Glutamatergic neuron (in vitro differentiated cells): ENCODE measurements at places on chromosomes 2 and 18.

- DNase-seq, result no peak
Observed at GRCh38 chr2:179675435-179675834, 186.0 kb downstream of the ZNF385B start.

DNA sequence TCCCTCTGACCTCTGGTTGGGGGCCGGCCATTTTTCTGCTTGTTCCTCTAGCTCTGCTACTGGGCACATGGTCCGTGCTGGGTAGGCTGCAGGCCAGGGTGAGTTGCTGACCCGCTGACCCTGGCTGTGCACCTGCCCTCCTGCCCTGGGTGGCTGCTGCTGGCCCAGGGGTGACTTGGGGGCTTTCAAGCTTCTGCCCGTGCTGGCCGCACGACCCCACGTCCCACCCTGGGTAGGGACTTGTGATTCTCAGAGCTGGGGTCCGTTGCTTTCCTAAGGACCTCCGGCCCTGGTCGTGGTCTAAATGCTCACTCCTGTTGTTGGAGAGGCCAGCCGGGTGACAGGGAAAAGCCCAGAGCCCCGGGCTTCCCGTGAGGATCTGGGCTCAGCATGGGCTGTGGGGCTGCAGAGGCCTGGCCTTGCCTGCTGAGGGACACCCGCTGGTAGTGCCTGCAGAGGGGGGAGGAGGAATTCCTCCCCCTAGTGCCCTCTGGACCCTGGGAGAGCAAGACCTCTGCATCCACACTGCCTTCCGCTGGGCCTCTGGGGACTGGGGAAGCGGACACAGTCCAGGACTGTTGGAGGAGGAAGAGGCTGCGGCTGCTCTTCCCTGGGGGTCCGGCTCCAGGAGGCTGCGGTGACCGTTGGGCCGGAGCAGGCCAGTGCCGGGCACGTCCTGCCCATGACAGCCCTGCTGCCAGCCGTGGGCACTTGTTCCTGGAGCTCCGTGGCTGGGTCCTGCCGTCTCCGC, 6.3 kb upstream of the GAL3ST2 start:
- peak; percentile 16 for DNase-seq

DNA sequence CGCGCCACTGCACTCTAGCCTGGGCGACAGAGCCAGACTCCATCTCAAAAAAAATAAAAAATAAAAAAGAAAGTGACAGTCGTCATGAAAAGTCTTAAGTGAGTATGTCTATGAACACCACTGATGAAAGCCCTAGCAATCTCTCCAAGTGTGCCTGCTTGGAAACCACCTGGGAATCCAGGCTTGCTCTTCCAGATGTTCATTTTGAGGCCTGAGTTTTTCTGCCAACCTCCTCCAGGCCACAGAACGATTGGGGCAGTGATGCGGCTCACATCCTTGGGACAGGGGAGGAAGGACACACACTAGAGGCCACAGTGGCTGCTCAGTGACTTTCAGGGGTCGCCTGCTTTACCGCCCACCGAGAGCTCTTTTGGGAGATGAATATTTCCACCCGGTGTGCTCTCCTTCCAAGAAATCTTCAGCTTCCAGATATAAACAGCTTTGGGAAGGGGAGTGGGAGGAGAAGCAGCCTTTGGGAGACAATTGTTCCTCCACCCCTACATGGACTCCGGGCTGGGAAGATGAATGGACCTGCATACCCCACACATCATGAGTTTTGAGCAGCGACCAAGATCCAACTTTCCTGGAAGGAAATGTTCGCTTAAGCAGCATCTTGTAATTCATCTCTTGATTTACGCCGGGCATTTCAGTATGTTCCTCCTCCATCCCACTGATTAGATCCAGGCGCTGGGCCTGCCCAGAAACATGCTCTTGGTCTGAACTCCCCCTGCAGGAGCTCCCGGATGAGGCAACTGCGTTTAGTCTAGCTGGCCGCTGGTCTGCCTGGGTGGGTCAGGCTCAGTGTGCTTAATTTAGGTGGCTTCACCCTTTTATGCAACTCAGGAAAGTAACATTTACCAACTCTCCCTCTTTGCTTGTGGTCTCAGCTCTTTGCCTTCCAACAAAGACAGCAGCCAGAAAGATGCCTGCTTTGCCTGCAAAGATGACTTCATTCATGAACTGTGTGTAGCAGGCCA, 6.2 kb upstream of the ARMC9 start:
- peak; percentile 78 for DNase-seq

DNA sequence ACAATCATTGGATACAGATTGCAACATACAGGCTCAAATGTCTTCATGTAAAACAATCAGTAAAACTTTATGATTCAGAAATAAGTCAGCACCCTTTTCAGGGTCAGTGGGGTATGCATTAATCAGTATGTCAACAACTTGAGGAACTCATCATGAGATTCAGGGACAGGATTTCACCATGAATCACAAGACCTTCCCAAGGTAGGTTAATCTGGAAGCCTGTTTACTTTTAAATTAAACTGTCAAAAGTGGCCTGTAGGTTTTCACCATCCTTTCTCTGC, 104.8 kb downstream of the SP100 start:
- no peak for DNase-seq

- DNase-seq, result no peak
Observed at GRCh38 chr18:29494371-29494770, 1317.4 kb upstream of the CDH2 start.

DNA sequence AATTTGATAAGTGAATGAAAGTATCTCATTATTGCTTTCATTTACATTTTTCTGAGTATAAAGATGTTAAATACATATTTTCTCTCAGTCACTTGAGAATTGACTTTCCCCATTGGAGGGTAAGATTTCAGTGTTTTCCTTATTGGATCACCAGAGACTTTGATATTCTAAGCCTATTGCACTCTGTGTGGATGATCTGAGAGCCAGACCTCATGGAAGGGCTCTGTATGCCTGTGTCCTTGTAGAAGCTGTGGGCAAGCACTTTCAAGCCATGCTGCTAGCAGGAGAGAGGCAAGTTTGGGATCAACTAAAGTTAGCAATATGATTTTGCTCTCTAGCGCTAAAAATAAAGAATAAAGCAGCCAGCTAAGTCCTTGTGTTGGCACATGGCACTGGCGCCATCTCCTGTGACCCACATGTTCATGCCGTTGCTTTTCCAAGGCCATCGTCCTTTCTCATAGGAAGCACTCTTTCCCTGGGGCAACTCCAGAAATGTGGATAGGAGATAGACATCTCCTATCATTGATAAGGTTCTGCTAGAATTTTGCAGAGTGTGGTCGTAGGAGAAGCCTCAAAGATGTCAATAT, 72.6 kb downstream of the AOX1 start:
- no peak for DNase-seq

- DNase-seq, result no peak
Observed at GRCh38 chr2:122864728-122865127, 1109.3 kb downstream of the TSN start.

GRCh38 chr2:132804051-132804450, 134.0 kb upstream of the LYPD1 start:
- DNase-seq, result no peak

GRCh38 chr2:224934526-224935188, 107.6 kb downstream of the DOCK10 start:
- no peak for DNase-seq

GRCh38 chr18:22705328-22705727, 227.8 kb upstream of the RBBP8 start:
- no peak for DNase-seq

- DNase-seq, result no peak
Observed at GRCh38 chr2:65392609-65393008, 39.8 kb downstream of the SPRED2 start.

- DNase-seq, result no peak
Observed at GRCh38 chr2:176856683-176857082, 355.9 kb upstream of the HNRNPA3 start.

- DNase-seq, result no peak
Observed at GRCh38 chr2:159650574-159650973, 34.2 kb upstream of the BAZ2B start.

DNA sequence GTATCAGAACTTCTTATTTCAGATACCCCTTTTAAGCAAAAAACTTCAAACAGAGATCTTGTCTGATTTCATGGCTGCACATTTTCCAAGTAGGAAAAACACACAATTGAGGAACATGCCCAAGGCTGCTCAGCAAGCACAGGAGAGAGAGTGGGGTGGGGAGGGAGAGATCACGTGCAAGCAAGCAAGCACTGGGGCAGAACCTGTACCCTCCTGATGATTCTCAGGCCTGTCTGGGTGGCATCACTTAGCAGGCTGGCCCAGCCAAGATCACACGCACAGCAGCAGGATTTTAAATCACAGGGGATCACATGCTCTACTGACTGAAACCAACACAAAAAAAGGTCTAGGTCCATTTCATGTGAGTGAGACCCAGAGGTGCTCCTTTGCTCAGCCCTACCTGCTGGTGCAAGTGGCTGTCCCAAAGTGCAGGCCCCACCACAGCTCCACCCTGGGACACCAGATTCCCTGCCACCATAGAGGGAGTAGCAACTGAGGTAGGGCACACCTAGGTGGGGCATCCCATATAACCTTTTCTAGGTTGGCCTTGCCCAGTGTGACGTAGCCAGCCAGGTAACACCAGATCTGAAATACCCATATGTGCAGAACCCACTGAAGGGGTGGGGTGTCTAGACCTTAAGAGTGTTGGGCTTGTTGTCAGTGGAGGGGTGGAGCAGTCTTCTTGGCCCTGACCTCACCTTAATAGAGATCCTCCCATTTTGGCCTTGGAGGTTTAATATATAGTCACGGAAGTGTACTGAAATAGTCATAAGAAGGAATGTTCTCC, 1.8 kb upstream of the LYPD6B start:
- no peak for DNase-seq

- DNase-seq, result no peak
Observed at GRCh38 chr2:102418421-102418961, 4.5 kb upstream of the IL18RAP start.

GRCh38 chr2:222708274-222708710, 36.8 kb downstream of the MOGAT1 start:
- peak; percentile 89 for DNase-seq

DNA sequence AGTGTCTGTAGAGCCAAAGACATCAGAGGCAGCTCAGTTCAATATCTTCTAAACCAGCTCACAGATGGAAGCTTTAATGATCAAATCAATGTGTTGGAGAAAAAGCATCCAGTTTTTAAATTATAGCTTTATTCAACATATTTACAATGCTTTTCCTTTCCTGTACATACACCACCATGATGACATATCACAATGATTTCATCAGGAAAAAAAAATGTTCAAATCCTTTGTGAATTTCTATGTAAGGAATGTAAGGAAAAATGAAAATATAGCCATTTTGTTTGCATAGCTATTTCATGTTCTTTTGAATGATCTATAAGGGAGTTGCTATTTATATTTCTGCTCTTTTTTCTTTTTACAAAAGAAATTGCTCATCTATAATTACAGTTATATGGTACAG, 134.7 kb upstream of the CDH20 start:
- no peak for DNase-seq

DNA sequence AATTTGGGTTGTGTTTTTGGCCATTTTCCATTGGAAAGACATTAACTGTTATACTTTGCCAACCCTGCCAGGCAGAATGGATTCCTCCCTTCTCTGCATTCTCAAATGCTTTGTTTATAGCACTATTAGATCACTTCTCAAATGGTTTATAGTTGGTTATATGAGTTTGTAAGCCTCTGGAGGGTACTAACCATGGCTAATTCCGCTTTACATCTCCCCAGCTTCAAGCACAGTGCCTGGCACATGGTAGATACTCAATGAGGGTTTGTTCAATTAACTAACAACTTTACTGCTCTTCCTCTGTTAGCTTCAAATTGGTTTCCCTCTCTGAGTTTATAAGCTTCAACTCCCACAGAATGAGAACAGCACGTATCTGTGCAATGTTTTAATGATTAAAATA, 213.5 kb downstream of the SOX11 start:
- DNase-seq, result no peak

GRCh38 chr2:67486041-67486796, 89.1 kb downstream of the ETAA1 start:
- no peak for DNase-seq

- peak; percentile 95 for DNase-seq
Observed at GRCh38 chr2:196171248-196171871, at the start of gene STK17B. TSS of gene STK17B (minus strand) at chr2:196171578. CDS start at chr2:196163383, 8,195 bp downstream.

GRCh38 chr18:29459972-29460371, 1283.0 kb upstream of the CDH2 start:
- no peak for DNase-seq

GRCh38 chr2:229748950-229749349, 34.6 kb upstream of the DNER start:
- DNase-seq, result no peak

DNA sequence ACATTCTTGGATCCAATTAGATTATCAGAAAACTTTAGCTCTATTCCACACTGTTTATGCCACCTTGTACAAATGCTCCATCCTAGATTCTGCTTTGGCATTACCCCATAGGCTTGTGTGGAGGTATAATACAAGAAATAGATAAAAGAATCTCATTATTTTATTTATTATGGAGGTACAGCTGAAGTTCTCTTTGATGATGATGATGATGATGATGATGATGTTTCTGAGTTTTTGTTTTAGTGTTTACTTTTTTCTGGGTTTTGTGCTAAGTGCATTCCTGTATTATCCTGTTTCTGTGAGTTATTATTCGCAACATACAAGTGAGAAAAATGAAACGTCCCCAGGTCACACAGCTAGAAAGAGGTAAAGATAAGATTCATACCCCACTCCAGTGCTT, 43.4 kb downstream of the ANXA4 start:
- DNase-seq, result no peak

DNA sequence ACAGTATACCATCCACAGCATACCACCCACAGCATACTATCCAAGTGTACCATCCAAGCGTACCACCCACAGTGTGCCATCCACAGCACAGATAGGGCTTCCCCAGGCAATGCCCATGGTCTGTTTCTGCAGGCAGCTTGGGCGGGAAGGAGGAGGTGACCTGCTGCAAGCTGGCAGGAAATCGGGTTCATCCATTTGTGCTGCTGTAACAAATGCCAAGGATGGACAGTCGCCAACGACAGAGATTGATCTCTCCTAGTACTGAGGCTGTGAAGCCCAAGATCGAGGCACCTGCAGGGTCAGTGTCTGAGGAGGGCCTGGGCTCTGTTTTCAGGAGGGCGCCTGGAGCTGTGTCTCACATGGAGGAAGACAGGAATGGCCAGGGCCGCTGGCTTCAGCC, 93.6 kb upstream of the SNTG2 start:
- DNase-seq, result no peak

GRCh38 chr2:220034426-220035130, 407.1 kb downstream of the SLC4A3 start:
- no peak for DNase-seq

- DNase-seq, result no peak
Observed at GRCh38 chr2:142315346-142315745, 184.5 kb upstream of the LRP1B start.

DNA sequence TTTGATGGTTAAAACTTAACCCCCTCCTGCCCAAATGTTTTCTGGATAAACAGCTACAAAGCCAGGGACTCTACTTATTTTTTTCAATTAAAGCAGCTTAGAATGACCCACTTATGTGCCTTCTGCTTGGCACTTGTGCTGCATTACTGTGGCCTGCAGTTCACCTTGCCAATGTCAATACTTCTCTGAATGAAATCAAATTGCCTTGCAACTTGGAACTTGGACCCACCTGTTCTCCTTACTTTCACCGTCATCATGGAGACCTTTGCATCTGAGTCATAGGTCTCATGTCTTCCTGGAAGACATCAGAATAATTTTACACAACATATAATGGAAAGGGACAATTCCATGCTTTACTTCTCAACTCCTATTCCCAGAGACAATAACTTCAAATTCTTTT, 92.1 kb upstream of the FHL2 start:
- DNase-seq, result no peak

- no peak for DNase-seq
Observed at GRCh38 chr2:86286516-86286915, 50.9 kb downstream of the REEP1 start.
